ENCODE measurements at places on chromosomes 2 and 18.

- DNase-seq, result no peak
Observed at GRCh38 chr2:238943338-238944067, 95.6 kb downstream of the TWIST2 start.

DNA sequence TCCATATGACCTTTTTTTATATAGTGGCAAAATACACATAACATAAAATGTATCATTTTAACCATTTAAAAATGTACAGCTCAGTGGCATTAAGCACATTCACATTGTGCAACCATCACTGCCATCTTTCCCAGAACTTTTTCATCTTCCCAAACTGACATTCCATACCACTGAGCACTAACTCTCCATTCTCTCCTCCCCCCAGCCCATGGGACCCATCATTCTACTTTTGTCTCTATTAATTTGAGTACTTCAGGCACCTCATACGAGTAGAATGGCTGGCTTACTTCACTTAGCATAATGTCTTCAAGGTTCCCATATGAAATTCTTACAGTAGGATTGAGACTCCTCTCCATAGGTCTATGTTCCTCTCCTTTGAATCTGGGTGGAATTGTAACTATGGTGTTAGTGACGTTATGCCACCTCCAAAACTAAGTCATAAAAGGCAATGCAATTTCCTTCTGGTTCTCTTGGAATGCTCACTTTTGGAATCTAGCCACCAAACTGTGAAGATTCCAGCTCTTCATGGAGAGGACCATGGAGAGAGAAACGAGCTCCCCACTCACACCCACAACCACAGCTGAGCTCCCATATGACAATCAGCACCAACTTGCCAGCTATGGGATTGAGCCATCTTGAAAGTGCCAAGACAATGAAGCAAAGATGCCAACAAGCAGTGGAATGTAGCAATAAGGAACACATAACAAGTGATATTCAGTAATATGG, 9.8 kb upstream of the DNAJC27 start:
- no peak for DNase-seq

DNA sequence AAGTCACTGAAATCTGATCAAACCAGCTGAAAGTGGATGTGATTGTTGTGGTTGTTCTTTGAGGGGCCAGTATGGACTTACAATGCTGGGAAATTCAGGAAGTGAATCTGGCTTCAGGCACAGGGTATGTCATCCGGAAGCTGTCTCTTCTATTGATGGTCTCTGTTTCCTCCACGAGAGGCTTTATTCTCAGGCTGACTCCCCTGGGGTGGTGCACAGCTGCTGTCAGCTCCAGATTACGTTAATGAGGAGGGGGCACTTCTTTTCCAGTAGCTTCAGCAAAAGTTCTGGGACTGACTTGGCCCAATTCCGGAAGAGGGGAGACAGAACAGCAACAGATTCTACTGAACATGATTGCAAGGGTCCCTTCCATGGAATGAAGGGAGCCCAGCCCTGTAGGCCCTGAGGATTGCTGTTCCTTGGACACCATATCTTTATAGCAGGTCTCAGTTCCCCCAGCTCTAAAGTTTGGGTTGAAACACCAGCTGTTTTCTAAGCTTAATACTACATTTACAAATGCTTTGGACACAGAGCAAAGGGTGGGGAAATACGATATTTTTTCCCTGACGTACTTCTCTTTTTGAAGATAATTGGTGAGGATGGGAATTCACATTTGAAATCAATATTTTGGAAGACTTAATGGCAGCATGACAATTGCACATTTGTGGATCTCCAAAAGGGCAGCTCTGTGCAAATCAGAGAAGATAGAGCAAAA, 400.9 kb downstream of the TSN start:
- no peak for DNase-seq

- no peak for DNase-seq
Observed at GRCh38 chr18:60339018-60339417, 33.6 kb downstream of the MC4R start.

DNA sequence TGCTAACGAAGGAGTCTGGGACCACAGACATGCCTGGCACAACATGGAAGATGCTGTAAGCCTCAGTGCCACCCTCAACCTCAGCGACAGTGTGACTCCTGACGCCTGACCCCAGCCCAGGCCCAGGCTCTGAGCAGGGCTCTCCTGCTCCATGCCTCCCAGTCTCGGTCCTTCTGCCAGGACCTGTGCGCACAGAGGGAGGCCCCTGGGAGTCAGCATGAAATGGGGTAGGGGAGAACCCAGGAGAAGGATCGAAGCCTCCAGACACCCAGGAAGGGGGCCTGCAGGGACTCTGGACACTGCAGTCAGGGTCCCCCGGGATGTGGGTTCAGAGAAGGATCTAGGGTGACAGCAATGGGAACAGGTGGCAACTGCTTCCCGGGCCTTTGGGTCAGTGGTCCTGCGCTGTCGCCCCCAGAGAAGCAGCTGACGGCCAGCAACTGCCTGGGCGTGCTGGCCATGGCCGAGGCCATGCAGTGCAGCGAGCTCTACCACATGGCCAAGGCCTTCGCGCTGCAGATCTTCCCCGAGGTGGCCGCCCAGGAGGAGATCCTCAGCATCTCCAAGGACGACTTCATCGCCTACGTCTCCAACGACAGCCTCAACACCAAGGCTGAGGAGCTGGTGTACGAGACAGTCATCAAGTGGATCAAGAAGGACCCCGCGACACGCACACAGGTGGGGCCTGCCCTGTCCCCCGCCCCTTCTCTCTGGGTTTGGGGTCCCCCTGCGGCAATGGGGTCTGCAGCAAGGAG, 233.9 kb downstream of the ATAD2B start:
- DNase-seq, result no peak

DNA sequence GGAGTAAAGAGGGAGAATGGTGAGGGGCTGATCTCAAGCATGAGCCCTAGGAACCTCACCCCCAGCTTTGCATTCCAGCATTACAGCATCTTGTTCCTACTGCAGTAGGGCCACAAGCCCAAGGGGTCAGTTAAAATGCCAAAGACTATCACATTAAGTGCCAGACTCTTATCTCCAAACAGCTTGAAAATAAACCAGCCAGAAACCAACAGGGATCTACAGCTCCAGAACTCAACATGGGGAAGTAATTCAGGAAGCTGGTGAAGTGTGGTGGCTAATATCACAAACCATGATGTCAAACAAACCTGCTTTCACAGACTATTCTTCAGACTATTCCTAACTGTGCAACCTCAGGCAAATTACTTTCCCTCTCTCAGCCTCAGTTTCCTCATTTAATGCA, 278.3 kb downstream of the TNS1 start:
- DNase-seq, result no peak

DNA sequence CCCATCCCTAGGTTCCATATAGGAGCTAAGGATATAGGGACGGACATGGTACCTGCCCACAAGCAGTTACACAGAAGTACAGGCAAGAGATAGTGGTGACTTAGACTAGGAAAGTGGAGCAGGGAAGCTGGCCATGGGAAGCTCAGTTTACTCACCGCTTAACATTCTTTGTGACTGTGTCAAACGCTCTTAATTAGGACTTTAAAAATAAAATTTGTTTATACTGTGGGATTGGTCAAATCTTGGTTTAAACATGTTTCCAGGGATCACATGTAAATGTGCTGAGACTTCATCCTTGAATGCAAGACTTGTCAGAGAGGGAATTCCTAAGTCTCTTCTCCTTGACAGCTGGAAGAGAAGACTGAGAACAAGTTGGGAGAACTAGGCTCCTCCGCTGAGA, 107.3 kb downstream of the MTCL1 start:
- DNase-seq, result no peak

- no peak for DNase-seq
Observed at GRCh38 chr2:95379371-95379831, 23.1 kb upstream of the FAHD2A start.

- DNase-seq, result no peak
Observed at GRCh38 chr2:232744963-232745362, 31.4 kb downstream of the KCNJ13 start.

- DNase-seq, result no peak
Observed at GRCh38 chr18:78900938-78901909, 78.4 kb upstream of the SALL3 start.

- DNase-seq, result no peak
Observed at GRCh38 chr2:112185131-112185530, 46.9 kb downstream of the FBLN7 start.

- DNase-seq, result peak; percentile 11
Observed at GRCh38 chr2:224442071-224442967, 40.4 kb upstream of the FAM124B start.
